ENCODE measurements at places on chromosomes 1 and 21. TPM values are rescaled to one million over a fixed set of nuclear protein-coding genes. Genes with fewer than 3 reads are reported as not detected.
A peak's percentile ranks its signal among the peaks of the same experiment; 100 is the strongest.

The RAB13 gene
- 110 TPM for polyA plus RNA-seq

The HSPB7 gene
- polyA plus RNA-seq = 13.2 TPM

The ALG14 gene
- 9.0 TPM for polyA plus RNA-seq

The SH2D5 gene
- 0.22 TPM for polyA plus RNA-seq

The SAMD11 gene
- polyA plus RNA-seq = 18.1 TPM

The OR2AK2 gene
- not detected for polyA plus RNA-seq

The LAMTOR5 gene
- polyA plus RNA-seq = 136 TPM

The EXTL1 gene
- 0.82 TPM for polyA plus RNA-seq

The OR10T2 gene
- not detected for polyA plus RNA-seq

The OR1C1 gene
- polyA plus RNA-seq = not detected

- H3K4me3 ChIP-seq = no peak overlapping the region
- H3K4me1 ChIP-seq = no peaks in the 10 kb centered on the region
- H3K27ac ChIP-seq = no peak overlapping the region
- H3K36me3 ChIP-seq = no peaks in the 10 kb centered on the region
- DNase-seq = no peak
Observed at GRCh38 chr1:49951385-49951784, 72.4 kb downstream of the AGBL4 start.

DNA sequence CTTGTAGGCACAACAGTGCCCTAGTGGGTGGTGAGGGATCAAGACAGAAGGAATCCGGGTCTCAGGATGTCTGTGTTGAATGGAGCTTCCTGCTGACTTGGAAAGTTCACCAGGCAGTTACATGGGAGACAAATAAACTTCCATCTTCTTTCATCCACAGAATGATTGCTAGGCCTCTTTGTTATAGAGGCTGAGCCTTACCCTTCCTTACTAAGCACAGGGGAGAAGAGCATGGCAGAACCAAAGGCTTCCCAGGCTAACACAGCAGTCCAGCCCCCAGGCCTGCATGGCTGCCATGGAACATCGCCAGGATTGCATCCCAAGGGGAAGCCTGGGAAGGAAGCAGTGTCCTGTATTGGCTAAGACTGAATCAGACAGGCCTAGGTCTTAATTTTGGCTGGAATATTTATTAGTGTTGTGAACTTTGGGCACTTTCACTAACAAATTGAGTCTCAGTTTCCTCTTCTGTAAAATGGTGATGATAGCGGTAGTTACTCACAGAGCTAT lies 18.7 kb downstream of the HEYL start:
- H3K27me3 ChIP-seq = peaks cover 5% of the 10 kb centered on the region
- no peaks in the 10 kb centered on the region for H3K36me3 ChIP-seq
- no peaks in the 10 kb centered on the region for H3K4me1 ChIP-seq
- no peak overlapping the region for H3K27ac ChIP-seq
- DNase-seq = no peak

GRCh38 chr1:201937624-201938213 lies 8.6 kb downstream of the LMOD1 start:
- DNase-seq = no peak
- H3K4me3 ChIP-seq = no peak overlapping the region
- no peaks in the 10 kb centered on the region for H3K36me3 ChIP-seq
- H3K4me1 ChIP-seq = no peaks in the 10 kb centered on the region

- no peak overlapping the region for H3K4me3 ChIP-seq
- H3K4me1 ChIP-seq = no peaks in the 10 kb centered on the region
- H3K27me3 ChIP-seq = no peaks in the 10 kb centered on the region
- no peaks in the 10 kb centered on the region for H3K36me3 ChIP-seq
Observed at GRCh38 chr1:94279038-94279437, 41.7 kb upstream of the ARHGAP29 start.

GRCh38 chr21:37278199-37278598 lies 11.1 kb upstream of the VPS26C start:
- H3K27ac ChIP-seq = no peak overlapping the region
- DNase-seq = no peak
- H3K4me3 ChIP-seq = no peak overlapping the region

- no peak overlapping the region for H3K27ac ChIP-seq
- H3K4me3 ChIP-seq = no peak overlapping the region
- no peaks in the 10 kb centered on the region for H3K27me3 ChIP-seq
Observed at GRCh38 chr1:164999146-164999545, 357.4 kb downstream of the LMX1A start.

GRCh38 chr21:45507523-45507875 lies 34.7 kb downstream of the SLC19A1 start:
- no peak overlapping the region for H3K4me3 ChIP-seq
- H3K36me3 ChIP-seq = peaks cover 9% of the 10 kb centered on the region
- no peak for DNase-seq

DNA sequence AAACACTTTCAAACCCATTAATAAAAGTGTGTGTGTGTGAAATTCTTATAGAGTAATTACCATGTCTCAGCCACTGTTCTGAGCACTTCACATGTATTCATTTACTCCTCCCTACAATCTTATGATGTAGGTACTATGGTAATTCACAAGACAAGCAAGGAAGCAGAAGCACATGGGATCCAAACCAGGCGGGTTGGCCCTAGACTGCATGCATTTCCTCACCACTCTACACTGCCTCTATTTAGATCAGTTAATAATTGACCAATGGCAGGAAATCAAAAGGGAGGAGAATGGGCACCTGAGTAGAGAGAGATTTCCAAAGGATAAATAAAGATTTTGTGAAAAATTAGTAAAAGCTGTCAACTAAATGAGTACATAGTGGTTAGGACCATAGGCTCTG lies 15.7 kb downstream of the MAP3K21 start:
- H3K27me3 ChIP-seq = no peaks in the 10 kb centered on the region
- H3K36me3 ChIP-seq = no peaks in the 10 kb centered on the region
- no peaks in the 10 kb centered on the region for H3K4me1 ChIP-seq
- DNase-seq = peak; percentile 40
- H3K4me3 ChIP-seq = no peak overlapping the region

DNA sequence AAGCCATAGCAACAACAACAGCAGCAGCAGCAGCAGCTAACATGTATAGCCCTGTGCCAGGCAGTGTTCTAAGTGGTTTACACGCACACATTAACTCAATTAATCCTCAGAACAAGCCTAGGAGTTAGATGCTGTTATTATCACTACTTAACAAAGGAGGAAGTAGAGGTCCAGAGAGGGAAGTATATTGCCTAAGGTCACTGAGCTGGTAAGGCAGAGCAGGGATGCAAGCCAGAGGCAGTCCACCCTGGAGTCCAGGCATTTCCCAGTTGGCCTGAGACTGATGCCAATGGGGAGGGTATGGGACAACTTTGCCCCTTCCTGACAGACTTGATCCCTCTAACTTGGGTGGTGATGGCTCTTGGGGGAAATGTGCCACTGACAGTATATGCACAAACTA lies 6.8 kb downstream of the CDC14A start:
- H3K4me1 ChIP-seq = peaks cover 12% of the 10 kb centered on the region
- peaks cover 8% of the 10 kb centered on the region for H3K36me3 ChIP-seq
- H3K27me3 ChIP-seq = no peaks in the 10 kb centered on the region
- no peak overlapping the region for H3K27ac ChIP-seq
- DNase-seq = no peak
- no peak overlapping the region for H3K4me3 ChIP-seq

GRCh38 chr1:168360151-168361021 lies 79.7 kb downstream of the TBX19 start:
- H3K27ac ChIP-seq = no peak overlapping the region
- no peaks in the 10 kb centered on the region for H3K36me3 ChIP-seq
- DNase-seq = no peak
- peaks cover 9% of the 10 kb centered on the region for H3K4me1 ChIP-seq
- no peak overlapping the region for H3K4me3 ChIP-seq
- no peaks in the 10 kb centered on the region for H3K27me3 ChIP-seq

DNA sequence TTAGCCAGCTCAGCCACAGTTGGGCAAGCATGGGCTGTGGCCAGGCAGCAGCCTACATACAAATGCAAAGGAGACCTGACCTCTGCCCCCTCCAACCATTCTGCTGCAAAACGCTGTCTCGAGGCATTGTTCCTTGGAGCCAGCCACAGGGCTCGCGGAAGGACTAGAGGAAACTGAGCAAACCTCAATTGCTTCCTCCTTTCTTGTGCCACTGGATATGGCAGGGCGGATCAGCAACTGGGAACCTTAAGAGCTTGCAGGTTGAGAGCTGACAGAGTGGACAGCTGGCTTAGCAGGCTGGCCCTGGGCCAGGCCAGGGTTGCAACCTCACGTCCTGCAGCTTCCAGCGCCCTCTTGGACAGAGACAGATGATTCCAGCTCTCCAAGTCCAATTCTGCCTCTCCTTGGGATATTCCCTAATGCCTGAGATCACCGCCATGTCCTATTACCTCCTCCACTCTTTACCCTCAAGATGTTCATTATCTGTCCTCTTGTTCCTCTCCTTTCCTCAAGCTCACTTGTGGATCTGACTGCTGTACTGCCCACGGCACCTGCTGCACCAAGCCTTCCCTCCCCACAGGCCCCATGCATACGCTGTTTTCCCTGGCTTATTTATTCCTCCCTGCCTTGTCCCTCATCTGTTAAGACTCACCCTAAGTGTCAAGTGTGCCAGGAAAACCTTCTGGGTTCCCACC lies 67.5 kb downstream of the SDC3 start:
- H3K36me3 ChIP-seq = no peaks in the 10 kb centered on the region
- no peak overlapping the region for H3K4me3 ChIP-seq
- H3K27me3 ChIP-seq = peaks cover 6% of the 10 kb centered on the region
- H3K27ac ChIP-seq = no peak overlapping the region
- no peaks in the 10 kb centered on the region for H3K4me1 ChIP-seq
- no peak for DNase-seq

DNA sequence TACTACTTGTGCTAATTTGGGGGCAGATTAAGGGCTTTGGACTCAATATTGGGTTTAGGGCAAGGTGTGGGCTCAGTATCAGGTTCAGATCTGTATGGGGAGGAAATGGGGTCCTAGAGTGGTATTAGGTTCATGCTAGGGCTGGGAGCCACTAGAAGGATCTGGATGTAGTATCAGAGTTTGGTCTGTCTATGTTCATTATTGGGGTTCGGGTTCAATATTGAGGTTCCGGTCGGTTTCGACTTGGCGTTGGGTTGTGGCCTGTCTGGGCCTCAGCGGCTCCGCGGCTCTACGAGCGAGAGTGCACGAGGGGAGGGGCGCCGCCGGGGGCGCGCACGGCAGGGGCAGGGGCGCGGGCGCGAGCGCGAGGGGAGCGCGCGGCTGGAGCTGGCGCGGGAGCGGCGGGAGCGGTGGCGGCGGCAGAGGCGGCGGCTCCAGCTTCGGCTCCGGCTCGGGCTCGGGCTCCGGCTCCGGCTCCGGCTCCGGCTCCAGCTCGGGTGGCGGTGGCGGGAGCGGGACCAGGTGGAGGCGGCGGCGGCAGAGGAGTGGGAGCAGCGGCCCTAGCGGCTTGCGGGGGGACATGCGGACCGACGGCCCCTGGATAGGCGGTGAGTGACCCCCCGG lies at the start of gene PTPRF:
TSS of gene PTPRF (plus strand) at position 401 of the 624 bp plus-strand sequence. CDS start 14,193 bp downstream, outside the sequence.
- peak within 1 kb of the TSS; percentile 81 for H3K4me3 ChIP-seq
- H3K27me3 ChIP-seq = no peaks in the 10 kb centered on the region
- H3K27ac ChIP-seq = peak within 1 kb of the TSS; percentile 95
- H3K4me1 ChIP-seq = peaks cover 45% of the 10 kb centered on the region
- peak; percentile 54 for DNase-seq

DNA sequence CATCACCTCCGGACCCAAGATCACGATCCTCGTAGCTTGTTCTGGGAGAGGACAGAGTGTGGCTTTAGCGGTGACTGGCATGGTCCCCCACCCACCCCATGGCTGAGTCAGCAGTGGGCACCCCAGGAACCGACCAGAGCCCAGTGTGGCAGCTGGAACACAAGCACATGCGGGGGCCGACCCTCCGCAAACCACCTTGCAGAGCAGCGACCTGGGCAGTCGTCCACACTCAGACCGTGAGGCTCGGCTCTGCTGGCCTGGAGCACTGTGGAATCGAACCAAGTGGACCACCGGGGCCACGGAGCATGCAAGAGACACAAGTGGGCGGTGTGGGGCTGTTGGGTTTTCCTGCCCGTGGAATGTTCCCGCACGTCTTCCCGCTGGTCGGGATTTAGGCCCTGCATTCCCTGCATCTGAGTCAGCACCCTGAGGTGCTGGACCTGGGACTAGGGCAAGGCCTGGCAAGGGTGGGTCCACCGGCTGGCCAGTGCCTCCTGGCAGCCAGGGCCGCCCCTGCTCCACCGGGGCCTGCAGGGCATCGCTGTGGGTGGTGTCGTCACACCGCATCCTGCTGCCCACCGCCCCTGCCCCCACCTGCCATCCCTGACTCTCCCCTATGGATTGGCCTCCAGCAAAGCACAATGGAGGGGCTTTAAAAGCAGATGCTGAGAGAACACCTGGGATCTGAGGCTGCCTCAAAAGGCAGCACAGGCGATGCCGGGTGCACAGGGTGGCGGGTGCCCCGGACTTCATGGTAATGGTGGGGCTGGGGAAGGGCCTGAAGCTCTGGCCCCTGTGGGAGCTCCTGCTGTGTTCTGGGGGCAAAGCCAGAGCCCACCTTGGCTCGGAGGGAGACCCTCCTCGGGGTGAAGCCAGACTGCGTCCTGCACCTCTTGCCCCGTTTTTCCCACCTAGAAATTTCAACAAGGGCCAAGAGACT lies 18.5 kb downstream of the MORN1 start:
- H3K4me3 ChIP-seq = no peak overlapping the region
- no peaks in the 10 kb centered on the region for H3K27me3 ChIP-seq
- no peaks in the 10 kb centered on the region for H3K4me1 ChIP-seq
- H3K27ac ChIP-seq = no peak overlapping the region

DNA sequence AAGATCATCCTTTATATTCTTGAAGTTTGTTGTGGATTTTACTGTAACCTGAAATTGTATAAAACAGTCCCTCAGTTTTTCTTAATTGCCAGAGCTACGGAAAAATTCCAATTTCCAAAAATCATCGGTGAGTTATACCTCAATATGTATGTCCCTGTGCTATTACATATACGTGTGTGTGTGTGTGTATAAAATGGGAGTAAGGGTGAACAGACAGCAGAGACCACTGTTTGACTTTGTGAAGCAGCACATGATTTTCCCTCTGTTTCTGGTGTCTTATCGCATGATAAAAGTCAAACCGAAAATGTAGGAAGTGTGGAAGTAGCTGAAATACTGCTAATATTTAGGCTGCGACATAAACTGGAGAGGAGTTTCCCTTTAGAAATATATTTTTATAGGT lies 1.2 kb downstream of the OR2T1 start:
- H3K27ac ChIP-seq = no peak overlapping the region
- no peaks in the 10 kb centered on the region for H3K4me1 ChIP-seq
- no peak overlapping the region for H3K4me3 ChIP-seq

Data from large intestine (tissue), 12 donors.